Dermis lymphatic vessel endothelial cell (primary cell): ENCODE measurements at places on chromosomes 13 and 19. TPM values are rescaled to one million over a fixed set of nuclear protein-coding genes. Genes with fewer than 3 reads are reported as not detected.

PSG11 gene
- total RNA-seq = not detected in 2 replicates

CEACAM7 gene
- 0.33 and 1.9 TPM in 2 replicates for total RNA-seq

PLK5 gene
- not detected in 2 replicates for total RNA-seq

APOC4 gene
- total RNA-seq = not detected in 2 replicates

ACP7 gene
- under 0.01 TPM in 1 of 2 replicates, not detected in the other for total RNA-seq

BABAM1 gene
- total RNA-seq = 57.4 and 70.9 TPM in 2 replicates
